ENCODE measurements at places on chromosomes 2 and 18.

DNA sequence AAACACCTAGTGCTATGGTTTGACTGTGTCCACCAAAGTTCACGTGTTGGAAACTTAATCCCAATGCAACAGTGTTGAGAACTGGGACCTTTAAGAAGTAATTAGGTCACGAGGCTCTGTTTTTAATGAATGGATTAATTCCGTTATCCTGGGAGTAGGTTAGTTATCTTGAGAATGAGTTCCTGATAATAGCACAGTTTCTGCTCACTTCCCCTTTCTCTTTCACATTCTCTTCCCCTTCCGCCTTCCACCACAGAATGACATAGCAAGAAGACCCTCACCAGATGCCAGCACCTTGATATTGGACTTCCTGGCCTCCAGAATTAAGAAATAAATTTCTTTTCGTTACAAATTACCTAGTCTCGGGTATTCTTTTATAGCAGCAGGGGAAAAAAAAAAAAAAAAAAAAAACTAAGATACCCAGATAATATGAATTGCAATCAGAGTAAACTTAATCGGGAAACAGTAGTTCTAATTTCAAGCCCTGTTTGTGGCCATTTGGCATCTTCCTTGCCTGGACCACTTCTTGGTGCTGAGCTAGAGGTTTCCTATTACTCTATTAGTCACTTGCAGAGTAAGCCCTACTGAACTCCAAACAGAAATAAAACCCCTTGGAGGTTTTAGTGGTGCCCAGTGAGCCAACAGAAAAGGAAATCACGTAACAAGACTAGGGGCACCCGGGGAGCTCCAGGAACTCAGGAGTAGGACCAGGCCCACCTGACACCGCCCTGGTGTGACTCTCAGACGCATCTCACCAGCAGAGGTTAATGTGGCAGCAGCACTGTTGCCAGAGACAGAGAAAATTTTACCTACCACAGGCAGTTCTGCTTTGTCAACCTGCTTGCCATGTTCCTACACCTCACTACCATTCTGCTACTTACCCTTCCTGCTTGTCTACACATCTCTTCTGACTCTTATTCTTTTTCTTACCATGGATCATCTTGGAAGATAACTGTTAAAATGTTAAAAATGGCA is 147.6 kb upstream of the CAB39 start:
- no peak for DNase-seq

GRCh38 chr18:51196811-51197660 is 445 bp downstream of the MEX3C start:
- peak; percentile 80 for DNase-seq

DNA sequence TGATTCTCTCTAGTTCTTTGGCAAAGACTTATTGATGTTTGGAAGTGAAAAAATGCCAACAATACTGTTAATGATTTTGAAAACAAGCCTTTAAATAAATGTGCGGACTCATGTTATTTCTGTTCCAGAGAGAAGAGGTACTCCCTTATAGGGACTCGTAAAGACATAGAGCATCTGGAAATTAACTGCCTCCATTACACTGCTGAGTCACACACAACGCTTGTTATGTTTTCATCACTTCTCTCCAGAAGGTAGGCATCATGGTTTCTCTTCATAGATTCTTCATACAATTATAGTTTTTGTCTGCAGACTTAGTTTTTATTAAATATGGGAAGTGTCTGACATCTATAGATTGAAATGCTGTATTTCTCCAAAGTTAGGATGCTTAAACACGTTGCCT is 302.5 kb upstream of the EPC2 start:
- no peak for DNase-seq

- DNase-seq, result no peak
Measured at GRCh38 chr2:28084564-28084963, 194.0 kb downstream of the BABAM2 start.

- DNase-seq, result no peak
Measured at GRCh38 chr2:161571051-161571429, 53.2 kb upstream of the SLC4A10 start.

DNA sequence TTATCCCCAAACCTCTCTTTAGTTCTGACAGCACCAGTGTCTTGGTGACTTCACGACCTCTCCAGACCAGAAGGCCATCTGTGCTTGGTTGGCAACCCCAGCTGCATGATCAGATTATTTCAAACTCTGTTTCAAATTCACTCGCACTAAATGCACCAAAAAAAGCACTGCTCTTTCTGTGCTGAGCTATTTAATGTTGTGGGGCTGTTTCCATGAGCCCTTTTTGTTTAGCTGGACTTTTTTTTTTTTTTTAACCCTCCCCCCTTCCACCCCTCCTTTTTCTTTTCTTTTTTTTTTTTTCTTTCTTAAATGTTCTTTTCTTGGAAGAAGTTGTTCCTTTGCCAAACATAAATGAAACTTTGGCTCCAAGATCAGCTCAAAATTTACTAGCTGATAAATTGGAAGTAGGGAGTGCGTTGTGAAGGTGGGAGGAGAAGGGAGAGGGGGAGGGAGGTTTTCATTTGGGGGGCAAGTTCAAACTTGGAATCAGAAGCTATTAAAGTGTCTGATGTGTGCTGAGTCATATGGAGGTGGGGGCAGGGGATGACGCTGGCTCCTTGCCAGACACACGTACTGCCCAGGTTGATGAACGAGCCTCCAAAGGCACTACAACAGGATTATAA is 543.0 kb upstream of the TNP1 start:
- DNase-seq, result no peak

- DNase-seq, result no peak
Measured at GRCh38 chr2:209940936-209941335, 61.5 kb upstream of the RPE start.

- DNase-seq, result no peak
Measured at GRCh38 chr2:186515376-186515775, 29.3 kb downstream of the ZC3H15 start.

DNA sequence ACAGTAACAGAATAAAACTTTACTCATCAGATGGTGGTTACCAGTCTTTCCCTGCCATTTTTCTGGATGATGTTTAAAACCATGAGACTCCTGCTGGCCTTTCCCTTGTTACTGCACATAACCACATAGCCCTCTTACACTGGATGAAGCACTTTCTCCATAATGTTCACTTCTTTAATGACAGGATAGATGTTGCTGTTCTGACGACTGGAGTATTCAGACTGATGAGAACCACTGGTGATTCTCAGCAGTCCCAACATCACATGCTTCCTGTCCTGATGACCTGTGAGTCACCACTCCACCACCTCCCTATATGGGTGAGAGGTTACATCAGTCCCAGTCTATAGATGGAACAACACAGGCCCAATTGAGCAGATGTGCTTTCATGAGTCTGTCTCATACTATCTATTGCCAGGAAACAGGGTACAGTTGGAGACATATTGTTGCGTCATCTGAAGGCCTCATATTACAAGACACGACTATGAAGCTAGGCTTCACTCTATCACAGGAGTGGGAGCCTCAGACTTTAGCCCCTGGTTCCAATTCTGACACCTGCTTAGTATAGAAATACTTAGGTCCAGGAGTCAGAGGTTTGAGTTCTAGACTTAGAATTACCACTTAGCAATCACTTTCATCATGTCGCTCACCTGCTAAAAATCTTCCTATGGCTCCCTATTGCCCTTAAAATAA is 145.7 kb upstream of the KLF7 start:
- DNase-seq, result no peak

- DNase-seq, result no peak
Measured at GRCh38 chr2:47236503-47237215, 81.6 kb upstream of the STPG4 start.

GRCh38 chr2:196887431-196887830 is 39.1 kb downstream of the PGAP1 start:
- no peak for DNase-seq

- no peak for DNase-seq
Measured at GRCh38 chr2:52810460-52810859, 957.1 kb upstream of the CHAC2 start.

- no peak for DNase-seq
Measured at GRCh38 chr2:189698020-189698887, 23.8 kb downstream of the ANKAR start.

DNA sequence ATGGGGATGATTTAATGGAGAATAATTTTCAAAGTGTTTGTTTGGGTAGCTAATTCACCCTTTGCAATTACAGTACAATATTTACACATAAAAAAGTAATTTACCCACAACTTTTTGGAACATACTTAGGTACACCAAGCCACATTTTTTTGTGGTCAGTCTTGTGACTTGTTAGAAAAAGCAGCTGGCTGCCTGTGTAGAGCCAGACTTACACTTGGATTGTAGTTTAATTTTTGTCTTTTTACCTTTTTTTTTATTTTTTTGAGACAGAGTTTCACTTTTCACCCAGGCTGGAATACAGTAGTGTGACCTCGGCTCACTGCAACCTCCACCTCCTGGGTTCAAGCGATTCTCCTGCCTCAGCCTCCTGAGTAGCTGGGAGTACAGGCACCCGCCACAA is 45.4 kb downstream of the RALBP1 start:
- DNase-seq, result no peak

GRCh38 chr2:55976681-55977080 is 53.1 kb upstream of the EFEMP1 start:
- DNase-seq, result no peak

- DNase-seq, result no peak
Measured at GRCh38 chr2:203649176-203649814, 57.1 kb upstream of the CD28 start.

DNA sequence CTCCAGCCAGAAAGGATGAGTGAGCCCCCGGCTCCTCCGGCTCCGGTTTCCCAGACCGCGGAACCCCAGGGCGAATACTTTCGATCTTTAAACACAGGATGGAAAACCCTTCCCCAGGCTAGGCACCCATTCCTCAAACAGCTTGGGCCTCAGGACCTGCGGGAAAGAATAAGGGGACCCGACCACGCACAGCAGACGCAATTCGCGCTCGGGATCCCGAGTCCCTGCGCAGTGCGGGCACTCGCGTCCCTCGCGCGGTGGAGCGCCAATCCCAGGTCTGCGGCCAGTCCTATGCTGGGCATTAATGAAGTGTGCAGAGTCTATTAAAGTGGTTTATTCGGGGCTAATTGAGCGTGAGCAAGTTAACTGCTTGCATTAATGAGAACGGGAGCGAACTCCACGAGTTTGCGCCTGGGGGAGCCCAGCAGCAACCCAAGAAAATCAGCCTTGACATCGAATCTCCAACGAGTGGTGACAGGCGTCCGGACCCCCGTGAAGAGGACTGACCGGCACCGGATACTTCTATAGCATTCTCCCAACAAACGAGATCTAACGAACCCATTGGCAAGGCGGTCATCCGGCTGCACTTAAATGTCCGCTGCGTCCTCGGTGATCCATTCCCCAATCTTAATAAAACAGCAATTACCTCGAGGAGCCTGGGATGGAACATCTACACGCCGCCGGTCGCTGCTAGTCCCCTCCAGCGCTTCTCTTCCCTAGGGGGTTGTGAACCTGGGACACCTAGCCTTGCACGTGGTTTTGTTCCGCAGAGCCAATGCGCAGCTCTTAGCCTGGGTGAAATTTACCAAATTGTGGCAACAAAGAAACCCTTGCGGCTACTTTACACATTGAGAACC is 1.6 kb downstream of the OSR1 start:
- no peak for DNase-seq

GRCh38 chr2:58710795-58711279 is 469.7 kb upstream of the FANCL start:
- DNase-seq, result no peak

- DNase-seq, result no peak
Measured at GRCh38 chr2:163697846-163698637, 37.8 kb downstream of the FIGN start.

DNA sequence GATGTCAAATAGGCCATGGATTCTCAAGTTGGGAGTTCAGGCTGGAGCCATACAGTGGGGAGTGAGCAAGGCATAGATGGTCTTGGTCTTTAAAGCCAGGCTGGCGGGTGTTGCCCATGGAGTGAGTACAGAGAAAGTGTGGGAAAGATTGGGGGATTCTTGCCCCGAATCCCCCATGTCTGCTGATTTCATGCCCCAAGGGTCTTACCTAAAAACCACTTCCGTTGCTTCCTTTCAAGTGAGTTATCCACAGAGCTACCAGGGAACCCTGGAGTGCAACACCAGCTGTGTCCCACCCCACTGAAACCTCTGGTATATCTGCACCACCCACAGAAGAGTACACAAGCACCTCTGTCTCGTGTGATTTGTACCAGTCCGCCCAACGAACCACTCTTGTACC is 31.4 kb downstream of the FHOD3 start:
- peak; percentile 28 for DNase-seq

- no peak for DNase-seq
Measured at GRCh38 chr2:209147981-209148380, 275.9 kb upstream of the MAP2 start.

- DNase-seq, result no peak
Measured at GRCh38 chr2:64296140-64296480, 151.9 kb upstream of the PELI1 start.

Data from stimulated activated effector memory CD8-positive, alpha-beta T cell treated with anti-CD3 and anti-CD28 coated beads, Interleukin-12 subunit alpha, Interleukin-12 subunit beta, amount 100 ng/mL, for 72 hours (primary cell).